Glutamatergic neuron (in vitro differentiated cells): ENCODE measurements at places on chromosomes 1 and 21.

GRCh38 chr1:157193702-157194391 is 55.7 kb upstream of the ETV3 start:
- peak; percentile 90 for DNase-seq

GRCh38 chr1:168786476-168787330 is 57.7 kb upstream of the DPT start:
- no peak for DNase-seq

GRCh38 chr1:182626527-182626926 is 22.3 kb upstream of the RGS16 start:
- DNase-seq = no peak

GRCh38 chr1:154414606-154415005 is 9.5 kb downstream of the IL6R start:
- DNase-seq = no peak

DNA sequence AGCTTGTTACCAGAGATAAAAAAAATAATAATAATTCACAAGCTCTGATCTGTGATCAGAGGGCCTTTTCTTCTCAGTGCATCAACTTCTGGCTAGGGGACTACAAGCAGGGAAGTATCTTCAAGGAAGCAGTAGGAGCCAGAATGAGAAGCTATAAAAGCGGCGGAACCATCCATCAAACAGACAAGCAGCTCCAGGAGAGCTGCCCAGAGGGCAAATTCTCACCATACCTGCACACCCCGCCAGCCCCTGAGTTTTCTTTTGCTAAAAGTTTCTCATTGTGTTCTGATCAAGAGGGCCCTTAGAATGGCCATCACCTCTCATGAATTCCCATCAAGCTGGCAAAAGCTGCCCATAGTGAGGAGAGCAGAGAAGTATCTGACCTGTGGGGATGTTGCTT is 99.4 kb downstream of the SMYD2 start:
- DNase-seq = no peak

DNA sequence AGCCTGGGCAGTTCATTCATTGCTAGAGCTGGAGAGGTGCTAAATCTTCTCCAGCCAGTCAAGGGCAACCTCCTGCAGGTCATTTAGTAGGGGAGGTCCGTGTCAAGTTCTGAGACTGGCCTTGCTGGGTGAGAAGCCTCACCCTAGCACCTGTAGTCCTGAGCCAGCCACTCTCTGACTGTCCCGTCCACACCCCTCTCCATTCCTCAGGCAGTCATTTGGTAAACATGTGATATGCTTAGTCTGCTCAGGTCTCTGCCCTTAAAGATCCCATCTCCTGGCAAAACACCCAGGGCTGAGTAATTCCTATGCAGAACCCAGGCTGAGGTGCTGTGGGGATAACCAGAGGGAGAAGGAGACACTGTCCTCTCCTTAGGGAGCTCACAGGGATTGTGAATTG is 13.7 kb upstream of the IGFN1 start:
- DNase-seq = no peak
